Effector memory CD4-positive, alpha-beta T cell (primary cell): ENCODE measurements at places on chromosomes 5 and 9.

- DNase-seq: no peak
Observed at GRCh38 chr5:177020033-177020432, 2.5 kb upstream of the ZNF346 start.

GRCh38 chr9:135963938-135964337 lies 2.8 kb upstream of the UBAC1 start:
- no peak for DNase-seq

DNA sequence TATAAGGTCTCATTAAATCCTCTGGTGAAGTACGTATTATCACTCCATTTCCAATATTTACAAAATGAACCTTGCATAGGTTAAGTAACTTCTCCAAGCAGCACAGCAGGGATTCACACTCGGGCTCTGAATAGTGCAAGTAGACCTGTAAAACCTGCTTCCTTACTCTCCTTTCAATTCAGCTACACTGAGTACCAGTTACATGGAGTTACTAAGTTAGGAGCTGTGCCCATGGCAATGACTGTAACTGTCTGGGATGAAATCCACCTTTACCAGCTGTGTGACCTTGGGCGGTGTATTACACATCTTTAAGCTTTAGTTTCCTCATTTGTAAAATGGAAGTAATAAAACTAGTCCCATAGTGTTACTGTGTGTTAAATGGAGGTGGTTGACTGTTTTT lies 15.9 kb upstream of the MOB3B start:
- no peak for DNase-seq

DNA sequence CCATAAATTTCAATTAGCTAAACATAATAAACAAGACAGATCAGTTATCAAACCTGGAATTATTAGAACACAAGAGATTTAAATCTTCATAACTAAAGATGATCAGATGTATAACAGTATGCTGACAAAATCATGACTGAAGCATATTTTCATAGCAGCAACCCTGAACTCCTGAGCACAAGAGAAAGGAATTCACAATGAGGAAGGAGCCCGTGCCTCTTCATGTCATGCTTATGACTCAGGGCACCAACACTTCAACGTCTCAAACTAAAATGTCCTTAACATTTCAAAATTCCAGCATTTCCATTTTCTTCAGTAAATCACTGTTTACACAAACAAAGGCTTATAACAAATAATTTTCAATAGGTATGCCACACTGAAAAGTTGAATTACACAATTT lies 6.7 kb downstream of the AP3B1 start:
- no peak for DNase-seq

- no peak for DNase-seq
Observed at GRCh38 chr9:74662674-74663073, 165.5 kb downstream of the RORB start.

GRCh38 chr5:62328772-62329491 lies 22.9 kb downstream of the KIF2A start:
- DNase-seq: no peak

DNA sequence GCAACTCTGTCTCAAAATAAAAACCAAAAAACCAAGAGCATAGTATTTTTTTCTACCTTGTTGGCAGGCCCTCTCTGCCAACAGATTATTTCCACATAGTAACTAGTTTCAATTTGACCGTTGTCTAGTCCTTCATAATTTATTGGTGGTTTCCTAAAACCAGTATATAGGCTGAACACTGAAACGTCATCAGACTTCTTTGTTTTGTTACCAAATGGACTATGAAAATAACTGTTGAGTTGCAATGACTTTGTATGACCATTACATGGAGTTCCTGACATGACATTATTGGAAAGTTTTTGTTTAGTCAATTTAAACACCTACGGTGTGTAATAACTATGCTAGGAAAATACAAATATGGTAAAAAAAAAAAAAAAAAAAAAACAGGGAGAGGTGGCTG lies 1.7 kb downstream of the AGGF1 start:
- no peak for DNase-seq

DNA sequence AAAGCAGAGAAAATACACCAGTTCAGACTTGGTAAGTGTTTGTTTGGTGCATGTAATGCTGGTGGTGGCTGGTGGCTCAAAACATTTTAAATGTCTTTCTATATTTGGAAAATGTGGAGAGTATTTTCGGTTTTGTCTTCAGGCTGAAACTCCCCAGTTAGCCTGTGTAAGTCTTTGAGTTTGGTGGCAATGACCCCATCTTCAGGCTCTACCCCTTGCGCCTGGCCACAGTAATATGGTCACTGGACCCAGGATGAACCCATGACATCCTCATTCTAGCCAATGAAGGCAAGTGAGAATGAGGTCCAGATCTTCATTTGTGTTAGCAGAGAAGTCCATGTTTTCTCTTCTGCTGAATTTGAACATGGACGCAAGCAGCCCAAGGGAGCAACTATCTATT lies 422.6 kb downstream of the BRINP1 start:
- no peak for DNase-seq

GRCh38 chr5:68395926-68396511 lies 180.5 kb downstream of the PIK3R1 start:
- DNase-seq: no peak

- no peak for DNase-seq
Observed at GRCh38 chr9:8255850-8256249, 456.3 kb upstream of the DMAC1 start.

DNA sequence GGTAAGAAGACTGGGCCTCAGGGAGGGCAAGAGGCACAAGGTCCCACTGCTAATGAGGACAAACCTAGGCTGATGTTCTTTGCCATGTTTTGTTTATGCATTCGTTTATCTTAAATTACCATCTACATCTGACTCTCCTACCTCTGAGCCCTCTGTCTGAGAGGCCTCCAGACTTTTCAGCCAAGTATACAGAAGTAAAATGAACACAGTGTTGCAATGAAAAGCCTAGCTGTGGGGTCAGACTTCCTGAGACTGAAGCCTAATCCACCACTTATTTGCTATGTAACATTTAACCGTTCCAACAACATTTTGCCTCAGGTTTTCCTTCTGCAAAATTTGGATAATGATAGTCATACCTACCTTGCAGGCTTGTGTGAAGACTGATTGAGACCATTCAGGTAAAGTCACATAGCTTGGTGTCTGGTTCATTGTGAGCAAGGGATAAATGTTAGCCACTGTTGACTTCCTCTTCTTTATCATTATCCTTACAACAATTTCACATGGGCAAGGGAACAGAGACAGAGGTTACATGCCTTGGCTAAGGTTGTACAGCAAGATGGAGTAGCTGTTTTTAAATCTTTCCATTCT lies 374.9 kb upstream of the CLINT1 start:
- DNase-seq: no peak

GRCh38 chr9:109781086-109781485 lies 1.1 kb downstream of the PALM2AKAP2 start:
- no peak for DNase-seq

DNA sequence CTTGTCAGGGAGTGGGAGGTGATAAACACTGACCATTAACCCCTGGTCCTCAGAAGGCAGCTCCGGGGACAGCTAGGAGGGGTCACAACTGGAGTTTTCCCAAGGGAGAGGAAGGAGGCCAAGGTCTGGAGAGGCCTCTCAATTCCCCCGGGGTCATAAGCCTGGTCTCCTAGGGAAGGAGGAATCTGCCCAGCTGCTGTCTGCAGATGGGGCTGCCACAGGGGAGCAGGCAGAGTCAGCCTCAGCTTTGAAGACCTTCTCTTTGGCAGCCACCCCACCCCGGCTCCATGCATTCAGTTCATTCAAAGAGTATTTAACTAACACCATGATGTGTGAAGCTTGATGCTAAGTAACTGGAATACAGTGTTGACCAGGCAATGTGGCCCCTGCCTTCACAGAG lies 74.6 kb upstream of the HSPA9 start:
- no peak for DNase-seq

- no peak for DNase-seq
Observed at GRCh38 chr5:149938279-149938678, 6.3 kb downstream of the PDE6A start.

- no peak for DNase-seq
Observed at GRCh38 chr5:96942911-96943310, 7.0 kb downstream of the LNPEP start.

DNA sequence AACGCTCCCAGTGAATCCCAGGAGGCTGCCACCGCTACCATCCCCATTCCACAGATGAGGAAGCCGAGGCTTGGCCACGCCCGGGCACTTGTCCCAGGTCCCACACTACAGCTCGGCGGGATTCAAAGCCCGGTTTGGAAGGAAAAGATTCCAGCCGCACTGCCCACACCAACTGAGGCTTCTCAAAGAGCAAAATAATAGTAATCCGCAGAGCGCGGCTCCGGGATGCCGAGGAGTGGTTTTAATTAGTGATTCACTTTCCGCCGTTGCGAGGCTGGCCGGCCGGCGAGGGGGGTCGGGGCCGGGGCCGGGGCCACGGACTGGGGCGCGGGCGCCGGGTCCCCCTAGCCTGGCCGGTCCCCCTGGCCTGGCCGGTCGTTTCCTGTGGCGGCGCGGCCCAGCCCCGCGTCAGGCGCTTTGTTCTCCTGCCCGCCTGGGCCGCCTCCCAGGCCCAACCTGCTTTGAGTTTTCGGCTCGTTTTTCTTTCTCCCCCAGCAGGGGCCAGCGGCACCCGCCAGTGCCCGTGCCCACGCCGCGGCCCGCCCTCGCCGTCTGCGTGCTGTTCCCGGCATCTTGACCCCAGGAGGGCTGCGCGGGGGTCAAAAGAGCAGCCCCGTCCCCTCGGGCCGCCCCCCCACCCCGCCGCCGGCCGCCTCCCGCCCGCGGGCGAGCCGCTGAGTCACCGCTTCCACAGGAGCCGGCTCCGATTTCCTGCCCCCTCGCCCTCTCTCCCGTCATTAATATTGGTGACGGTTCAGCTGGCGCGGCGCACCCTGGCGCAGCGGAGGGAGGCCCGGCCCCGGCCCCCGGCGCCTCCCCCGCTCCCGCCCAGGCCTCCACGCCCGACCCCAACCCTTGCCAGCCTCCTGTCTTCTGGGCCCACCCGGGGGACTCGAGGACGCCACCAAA lies 31.2 kb downstream of the FGF18 start:
- no peak for DNase-seq
